ENCODE measurements at places on chromosomes 5 and 9. TPM values are rescaled to one million over a fixed set of nuclear protein-coding genes. Genes with fewer than 3 reads are reported as not detected.

Gene FOXD4L3
- 0.36 TPM for total RNA-seq

Gene IFNB1
- not detected for total RNA-seq

Gene TMOD1
- total RNA-seq, result 10.1 TPM

Gene PCDHA4
- 27.8 TPM for total RNA-seq

Gene DMRTA1
- total RNA-seq, result 7.7 TPM

Gene C9orf50
- total RNA-seq, result 0.27 TPM

Gene NCS1
- 29.0 TPM for total RNA-seq

Gene TMEM215
- total RNA-seq, result not detected

Gene SPINK13
- total RNA-seq, result not detected

Gene SPINK6
- total RNA-seq, result not detected

Gene GARNL3
- 21.4 TPM for total RNA-seq

Gene PCDHA9
- 3.8 TPM for total RNA-seq

Gene PLPPR1
- total RNA-seq, result 12.2 TPM

Gene THG1L
- 12.4 TPM for total RNA-seq

Gene GRM6
- not detected for total RNA-seq

Gene TMEM252
- total RNA-seq, result not detected

Gene GABBR2
- total RNA-seq, result 0.49 TPM

Gene PSAT1
- 73.2 TPM for total RNA-seq

Gene IFNK
- not detected for total RNA-seq

Gene PCDHGB3
- 0.60 TPM for total RNA-seq

Gene APBA1
- 1.9 TPM for total RNA-seq

Gene RGP1
- total RNA-seq, result 37.8 TPM

Gene LOX
- 0.19 TPM for total RNA-seq

Gene SLC6A18
- total RNA-seq, result not detected

Gene PCDHGA10
- total RNA-seq, result 14.6 TPM

Gene RNF183
- total RNA-seq, result 0.44 TPM

Gene FIBCD1
- total RNA-seq, result not detected

Gene ATOX1
- 108 TPM for total RNA-seq

Gene AIF1L
- 71.1 TPM for total RNA-seq

Gene UGT3A1
- total RNA-seq, result 5.2 TPM

Gene TMEM167A
- total RNA-seq, result 152 TPM

Gene CKMT2
- 3.7 TPM for total RNA-seq

Gene GABRA1
- total RNA-seq, result not detected

Gene HARS1
- total RNA-seq, result 77.7 TPM

Gene FOXD4L4
- 0.19 TPM for total RNA-seq

Gene INSL6
- total RNA-seq, result not detected

Gene PNPLA7
- 7.9 TPM for total RNA-seq

Gene IGFBPL1
- 4.7 TPM for total RNA-seq

Gene LCN15
- total RNA-seq, result not detected

Gene KLF9
- 0.57 TPM for total RNA-seq

Gene SLC6A3
- total RNA-seq, result not detected

Gene DBH
- total RNA-seq, result not detected

Gene MOB3B
- total RNA-seq, result 15.3 TPM

Gene FAXDC2
- total RNA-seq, result 14.8 TPM

All from progenitor cell of endocrine pancreas (in vitro differentiated cells).